ENCODE measurements at places on chromosomes 12 and 14. TPM values are rescaled to one million over a fixed set of nuclear protein-coding genes. Genes with fewer than 3 reads are reported as not detected.

NGB gene
- not detected for polyA plus RNA-seq

PPM1H gene
- polyA plus RNA-seq = not detected

HOXC5 gene
- not detected for polyA plus RNA-seq

KRT83 gene
- polyA plus RNA-seq = not detected

C12orf50 gene
- not detected for polyA plus RNA-seq

ACSM4 gene
- not detected for polyA plus RNA-seq

DENND5B gene
- polyA plus RNA-seq = not detected

TEX52 gene
- polyA plus RNA-seq = not detected

PWP1 gene
- 71.3 TPM for polyA plus RNA-seq

ANO4 gene
- not detected for polyA plus RNA-seq

GPRC5D gene
- polyA plus RNA-seq = 0.35 TPM

GRIN2B gene
- polyA plus RNA-seq = not detected

FOXN4 gene
- not detected for polyA plus RNA-seq

TAS2R19 gene
- 0.52 TPM for polyA plus RNA-seq

TPH2 gene
- not detected for polyA plus RNA-seq

TBC1D30 gene
- not detected for polyA plus RNA-seq

PSMB11 gene
- not detected for polyA plus RNA-seq

All from CD8-positive, alpha-beta memory T cell (primary cell).